ENCODE measurements at places on chromosomes 6 and 20.
A peak's percentile ranks its signal among the peaks of the same experiment; 100 is the strongest.

DNA sequence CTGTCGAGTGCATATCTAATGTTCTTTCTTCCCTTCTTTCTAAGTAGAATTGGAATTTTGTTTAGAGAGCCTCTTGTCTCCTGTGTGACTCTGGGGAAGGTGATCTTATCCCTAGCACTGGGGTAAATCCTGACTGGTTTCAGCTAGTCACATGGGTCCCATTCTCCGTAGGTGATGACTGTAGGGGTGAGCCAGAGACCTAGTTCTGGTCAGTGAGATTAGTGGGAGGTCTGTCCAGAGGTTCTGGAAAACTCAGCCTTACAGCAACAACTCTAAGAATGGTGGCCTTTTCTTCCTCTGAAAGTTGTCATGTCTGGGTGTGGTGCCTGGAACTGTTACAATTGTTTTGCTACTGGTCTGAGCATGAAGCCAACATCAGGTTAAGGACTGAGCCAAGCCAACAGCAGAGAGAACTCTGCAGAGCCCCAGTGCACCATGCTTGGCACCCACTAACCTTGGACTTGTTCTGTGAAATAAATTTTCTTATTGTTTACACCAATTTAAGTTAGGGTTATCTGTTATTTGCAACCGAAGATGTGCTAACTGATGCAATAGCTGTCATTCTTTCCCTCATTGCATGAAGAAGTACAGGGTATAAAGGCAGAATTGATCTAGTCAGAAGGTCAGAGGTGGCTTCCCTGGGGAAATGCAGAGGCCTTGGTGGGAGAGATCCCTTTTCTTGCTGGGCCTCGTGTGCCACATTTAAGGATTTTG is 56.8 kb upstream of the TULP4 start:
- no peak for DNase-seq

GRCh38 chr20:16861708-16862107 is 113.5 kb downstream of the OTOR start:
- DNase-seq: no peak

DNA sequence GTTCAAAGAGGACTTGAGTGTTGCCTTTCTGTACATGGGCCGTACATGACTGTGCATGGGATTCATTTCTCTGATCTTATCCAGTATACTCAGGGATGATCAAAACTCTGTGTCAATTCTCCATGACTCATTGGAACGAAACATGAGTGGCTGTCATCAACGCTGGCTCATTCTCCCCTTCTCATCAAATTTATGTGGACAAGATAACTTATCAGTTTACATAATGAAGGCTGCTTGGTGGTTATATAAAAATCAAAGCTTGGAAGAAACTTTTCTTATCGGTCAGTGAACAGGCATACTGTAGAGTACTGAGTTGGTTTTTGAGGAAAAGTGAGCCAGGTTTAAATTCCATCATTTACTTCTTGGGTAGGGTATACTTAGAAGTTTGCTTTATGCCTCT is 24.9 kb downstream of the CRISP1 start:
- no peak for DNase-seq

DNA sequence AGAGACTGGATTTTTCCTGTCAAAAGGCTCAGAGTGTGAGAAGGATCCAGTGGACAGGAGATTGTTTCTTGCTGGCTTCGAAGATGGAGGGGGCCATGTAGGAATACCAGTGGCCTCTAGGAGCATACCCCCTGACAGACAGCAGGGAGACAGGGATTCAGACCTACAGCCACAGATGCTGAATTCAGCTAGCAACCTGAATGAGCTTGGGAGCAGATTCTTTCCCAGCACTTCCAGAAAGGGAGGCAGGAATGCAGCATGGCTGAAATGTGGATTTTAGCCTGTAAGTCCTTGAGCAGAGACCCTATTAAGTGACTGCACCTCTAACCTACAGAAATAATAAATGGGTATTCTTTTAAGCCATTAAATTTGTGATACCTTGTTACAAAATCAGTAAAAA is 44.6 kb downstream of the STXBP5 start:
- DNase-seq: no peak

DNA sequence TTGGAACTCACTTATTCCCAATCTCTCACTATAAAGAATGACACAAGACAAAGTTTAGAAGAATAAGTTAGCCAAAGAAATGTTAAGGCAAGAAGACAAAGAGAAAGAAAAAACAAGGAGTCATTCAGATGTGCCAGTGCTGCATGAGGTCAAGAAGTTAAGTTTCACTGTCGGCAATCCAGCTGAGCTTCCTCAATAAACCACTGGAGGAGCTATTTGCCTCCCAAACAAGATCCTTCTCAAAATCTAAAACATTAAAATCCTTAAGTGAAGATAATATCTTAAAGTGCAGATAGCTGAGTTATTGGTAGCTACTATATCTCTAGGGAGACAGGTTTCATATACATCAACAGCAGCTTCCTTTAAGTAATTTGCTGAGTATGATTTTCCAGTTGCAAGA is 512.3 kb downstream of the HDGFL1 start:
- no peak for DNase-seq

GRCh38 chr6:28659250-28659566 is 133.5 kb downstream of the GPX5 start:
- no peak for DNase-seq

DNA sequence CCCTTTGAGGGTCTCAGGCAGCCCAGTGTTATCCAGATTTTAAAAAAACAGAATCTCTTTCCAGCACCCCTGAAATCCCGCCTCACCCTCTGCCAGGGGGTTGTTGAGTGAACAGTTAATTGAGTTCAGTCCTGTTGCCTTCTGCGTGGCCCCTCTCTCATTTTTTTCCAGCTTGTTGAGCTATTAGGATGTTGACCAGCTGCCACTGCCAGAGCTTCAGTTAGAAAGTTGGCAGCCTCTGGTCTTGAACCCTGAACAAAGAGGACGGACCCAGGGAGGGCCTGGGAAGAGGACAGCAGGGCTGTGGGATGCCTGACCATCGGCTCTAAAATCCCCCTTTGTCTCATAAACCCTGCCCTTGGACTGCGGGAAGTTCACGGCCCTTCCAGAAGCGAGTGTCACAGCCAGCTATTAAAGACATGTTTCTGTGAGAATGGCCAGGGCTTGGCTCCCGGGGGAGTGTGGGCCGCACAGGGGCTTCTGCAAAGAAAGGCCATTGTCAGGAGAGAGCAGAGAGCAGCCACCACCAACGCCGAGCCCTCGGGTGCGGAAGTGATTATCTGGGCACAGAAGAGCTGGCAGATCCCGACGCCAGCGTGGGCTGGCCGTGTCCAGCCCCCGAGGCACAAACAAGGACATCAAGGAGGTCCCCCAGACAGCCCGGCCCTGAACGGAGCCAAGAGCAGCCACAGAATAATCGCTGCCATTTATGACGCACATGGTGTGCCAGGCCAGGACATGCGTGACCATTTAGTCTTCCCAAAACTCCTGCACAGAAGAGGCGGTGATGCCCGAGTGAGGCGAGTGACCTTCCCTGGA is 189.0 kb downstream of the ANKRD60 start:
- no peak for DNase-seq

GRCh38 chr20:32386091-32386490 is 28.0 kb downstream of the ASXL1 start:
- DNase-seq: no peak

DNA sequence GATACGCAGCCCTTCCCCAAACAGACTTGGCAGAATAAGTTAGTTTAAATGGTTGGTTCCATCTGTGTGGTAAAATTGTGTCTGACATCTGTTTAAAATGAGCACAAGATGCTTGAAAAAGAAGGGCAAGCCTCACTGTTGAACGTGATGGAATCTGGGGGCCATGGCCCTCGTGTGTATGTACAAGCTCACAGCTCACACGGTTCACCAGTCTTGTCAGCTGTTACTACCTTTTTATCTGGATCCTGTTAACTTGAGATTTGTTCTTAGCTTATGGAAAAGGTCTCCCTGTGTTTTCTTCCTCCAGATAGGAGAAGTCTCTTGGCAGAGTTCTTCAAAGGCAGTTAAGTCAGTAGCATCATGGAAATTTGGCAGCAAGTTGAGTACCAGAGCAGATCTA is 270.6 kb downstream of the KHDC1L start:
- no peak for DNase-seq

GRCh38 chr6:82363428-82364086 is at the start of gene TPBG:
Gene TPBG, plus strand, starts transcription at chr6:82363817. Its CDS starts 1,145 bp downstream, at chr6:82364962.
- DNase-seq: no peak

DNA sequence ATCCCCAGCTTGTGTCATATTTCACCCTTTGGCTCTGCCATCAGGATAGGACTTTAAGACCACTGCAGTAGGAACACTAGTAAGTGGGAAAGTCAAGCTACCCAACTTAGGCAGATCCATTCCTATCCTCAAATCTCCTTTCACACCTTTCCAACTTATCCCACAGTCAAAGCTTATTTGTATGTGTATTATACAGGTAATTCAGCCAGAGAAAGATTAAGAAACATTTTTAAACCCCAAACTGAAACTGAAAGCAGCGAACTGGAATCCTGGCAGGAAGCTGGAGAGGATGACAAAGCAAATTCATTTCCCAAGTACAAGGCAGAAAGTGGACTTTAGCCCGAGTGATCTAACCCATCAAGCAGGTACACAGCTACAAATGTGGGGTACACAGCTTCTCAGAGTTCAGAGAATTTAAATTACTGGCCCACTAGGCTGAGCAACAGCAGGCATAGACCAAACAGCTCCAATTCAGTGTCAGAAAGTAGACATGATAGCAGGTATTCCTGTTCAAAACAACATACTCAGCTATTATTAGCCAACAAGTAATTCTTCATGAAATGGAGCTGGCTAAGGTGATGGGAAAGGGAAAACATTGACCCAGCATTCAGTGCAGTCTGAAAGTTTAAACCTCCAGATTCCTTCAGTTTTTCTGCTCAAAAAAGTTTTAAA is 39.1 kb downstream of the ILRUN start:
- DNase-seq: peak; percentile 14

- no peak for DNase-seq
Measured at GRCh38 chr6:158043586-158044524, 62.2 kb downstream of the SYNJ2 start.

GRCh38 chr6:88166493-88167351 is 575 bp upstream of the CNR1 start:
- no peak for DNase-seq

GRCh38 chr6:90547991-90548390 is 38.9 kb downstream of the MAP3K7 start:
- no peak for DNase-seq

DNA sequence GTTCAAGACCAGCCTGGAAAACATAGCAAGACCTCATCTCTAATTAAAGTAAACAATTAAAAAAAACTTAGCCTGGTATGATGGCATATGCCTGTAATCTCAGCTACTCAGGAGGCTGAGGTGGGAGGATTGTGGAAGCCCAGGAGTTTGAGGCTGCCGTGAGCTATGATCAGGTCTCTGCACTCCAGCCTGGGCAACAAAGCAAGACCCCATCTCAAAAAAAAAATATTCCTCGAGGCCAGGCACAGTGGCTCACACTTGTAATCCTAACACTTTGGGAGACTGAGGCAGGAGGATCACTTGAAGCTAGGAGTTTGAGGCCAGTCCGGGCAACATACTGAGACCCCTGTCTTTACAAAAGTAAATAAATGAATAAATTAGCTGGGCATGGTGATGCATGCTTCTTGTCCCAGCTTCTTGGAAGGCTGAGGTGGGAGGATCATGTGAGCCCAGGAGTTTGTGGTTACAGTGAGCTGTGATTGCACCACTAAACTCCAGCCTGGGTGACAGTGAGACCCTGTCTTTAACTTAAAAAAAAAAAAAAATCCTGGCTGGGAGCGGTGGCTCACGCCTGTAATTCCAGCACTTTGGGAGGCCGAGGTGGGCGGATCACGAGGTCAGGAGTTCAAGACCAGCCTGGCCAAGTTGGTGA is 9.3 kb upstream of the C2 start:
- DNase-seq: no peak

- no peak for DNase-seq
Measured at GRCh38 chr20:11989018-11989771, 71.5 kb downstream of the BTBD3 start.

GRCh38 chr20:3168079-3168828 is 5.1 kb downstream of the LZTS3 start:
- no peak for DNase-seq

GRCh38 chr20:10992731-10993130 is 318.9 kb upstream of the JAG1 start:
- no peak for DNase-seq

GRCh38 chr6:16547587-16547986 is 213.7 kb downstream of the ATXN1 start:
- no peak for DNase-seq

- DNase-seq: no peak
Measured at GRCh38 chr6:163414946-163415619, 565 bp downstream of the QKI start.

DNA sequence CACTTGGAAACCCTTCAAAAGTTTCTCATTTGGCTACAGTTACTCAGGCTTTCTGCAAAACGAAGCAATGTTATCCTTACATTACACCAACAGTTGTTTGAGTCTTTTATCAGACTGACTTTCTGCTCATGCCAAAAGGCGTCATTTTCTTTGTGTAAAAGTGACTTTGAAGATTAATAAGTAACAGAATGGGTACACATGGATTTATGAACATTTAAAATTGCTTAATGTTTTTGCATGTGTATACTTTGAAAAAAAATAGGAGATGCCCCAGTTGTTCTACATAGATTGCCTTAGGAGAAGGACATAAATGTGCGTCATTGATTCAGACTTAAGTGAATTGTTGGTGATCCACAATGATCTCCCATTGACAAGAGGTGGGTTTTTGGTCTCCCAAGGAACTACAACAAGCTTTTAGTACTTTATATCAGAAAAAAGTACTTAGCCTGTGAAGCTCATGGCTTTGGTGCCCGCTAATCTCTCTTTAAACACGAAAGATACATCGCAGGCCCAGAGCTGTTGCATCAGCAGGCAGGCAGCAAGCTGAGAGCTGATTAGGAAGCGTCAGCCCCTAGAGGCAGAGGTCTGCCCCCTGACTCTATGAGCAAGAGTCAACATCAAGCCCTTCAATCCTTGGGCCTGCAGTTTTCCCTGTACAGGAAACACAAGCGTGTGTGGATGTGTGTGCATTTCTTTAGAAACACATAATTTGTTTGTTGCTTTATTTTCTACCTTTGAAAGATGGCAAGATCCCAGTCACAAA is 45.9 kb downstream of the SLC22A3 start:
- no peak for DNase-seq

GRCh38 chr20:17644451-17644850 is 37.6 kb downstream of the RRBP1 start:
- DNase-seq: no peak

DNA sequence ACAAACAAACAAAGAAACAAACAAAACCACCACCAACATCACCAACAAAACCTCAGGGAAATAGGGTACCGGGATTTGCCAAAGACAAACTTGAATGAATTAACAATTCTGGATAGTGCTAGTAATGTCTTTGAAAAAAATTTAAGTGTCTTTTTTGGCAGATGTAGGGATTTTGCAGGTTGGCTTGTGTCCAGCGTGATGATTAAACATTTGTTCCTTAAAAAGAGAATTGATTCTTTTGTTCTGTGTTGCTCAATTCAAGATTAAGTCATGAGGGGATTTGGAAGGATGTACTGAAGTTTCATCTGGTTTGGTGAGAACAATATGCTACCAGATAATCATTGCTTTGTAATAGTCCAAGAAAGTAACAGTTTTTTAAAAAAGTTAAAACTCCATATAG is 125.1 kb upstream of the HS3ST5 start:
- DNase-seq: no peak
